ENCODE measurements at places on chromosomes 6 and 20. TPM values are rescaled to one million over a fixed set of nuclear protein-coding genes. Genes with fewer than 3 reads are reported as not detected.

DNA sequence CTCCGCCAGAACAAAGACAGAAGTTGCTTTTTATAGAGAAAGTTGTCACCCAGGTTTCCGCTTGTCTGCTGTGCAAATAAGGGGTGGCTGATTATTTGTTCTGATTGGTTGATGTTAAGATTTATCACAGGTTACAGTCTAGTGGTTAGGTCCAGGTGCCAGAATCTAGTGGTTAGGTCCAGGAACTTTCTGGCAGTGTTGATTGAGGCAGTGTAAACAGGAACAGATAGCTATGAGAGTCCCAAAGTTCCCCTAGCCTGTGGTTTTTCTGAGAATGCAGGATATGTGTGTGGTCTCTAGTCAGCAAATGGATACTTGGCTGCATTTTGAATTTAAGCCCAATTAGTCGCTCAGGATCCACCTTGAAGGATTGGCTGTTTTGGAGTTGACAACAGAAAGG is 148.0 kb downstream of the TMEM200A start:
- no peak for DNase-seq

GRCh38 chr6:12170351-12171092 is 119.6 kb upstream of the EDN1 start:
- no peak for DNase-seq

- DNase-seq, result no peak
Observed at GRCh38 chr6:152746172-152746553, 4.4 kb upstream of the VIP start.

DNA sequence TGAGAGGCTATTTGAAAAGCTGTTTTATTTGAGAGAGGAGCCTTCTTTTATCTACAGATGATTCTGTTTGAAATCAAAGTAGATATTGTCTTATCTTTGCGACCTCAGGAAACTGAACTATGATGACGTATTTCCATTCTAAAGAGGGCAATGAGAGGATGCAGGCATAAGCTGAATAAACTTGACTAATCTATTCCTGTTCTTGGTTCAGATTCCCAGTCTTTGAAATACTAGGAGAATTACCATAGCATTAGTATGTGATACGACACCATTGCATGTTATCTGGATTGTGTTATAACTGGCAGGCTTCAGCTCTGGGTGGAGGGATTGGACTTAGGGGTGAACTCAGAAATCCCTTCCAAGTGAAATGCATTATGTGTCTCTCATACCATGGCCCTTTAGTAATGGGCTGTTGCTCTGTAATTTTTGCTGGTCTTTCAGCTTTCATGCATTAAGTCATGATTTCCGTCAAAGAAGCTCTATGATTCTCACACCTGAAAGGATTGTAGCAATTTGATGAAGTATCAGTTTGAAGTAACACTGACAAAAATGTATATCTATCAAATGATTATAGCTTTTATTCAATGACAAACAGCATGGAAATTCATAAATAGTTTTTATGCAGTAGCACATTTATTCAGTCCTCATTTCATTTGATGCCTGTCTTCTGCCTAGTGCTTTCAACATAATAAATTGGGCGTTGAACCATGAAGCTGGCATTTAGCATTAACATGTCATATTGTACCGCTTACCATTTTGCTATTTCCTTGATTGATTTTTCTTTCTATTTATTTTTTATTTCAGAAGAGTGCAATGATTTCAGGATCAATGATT is 138.4 kb upstream of the SPACA1 start:
- no peak for DNase-seq

- DNase-seq, result no peak
Observed at GRCh38 chr6:117007659-117008058, 130.6 kb downstream of the RFX6 start.

DOK5 gene
- total RNA-seq, result 3.1 TPM
